ENCODE measurements at places on chromosomes 7 and 10.

GRCh38 chr10:12431151-12432101 lies 82.1 kb downstream of the CAMK1D start:
- DNase-seq = no peak

- DNase-seq = peak; percentile 90
These were observed 3.2 kb upstream of the IGFBP3 start for GRCh38 chr7:45924283-45924682.

GRCh38 chr10:91006752-91007346 lies 86.0 kb upstream of the ANKRD1 start:
- no peak for DNase-seq

DNA sequence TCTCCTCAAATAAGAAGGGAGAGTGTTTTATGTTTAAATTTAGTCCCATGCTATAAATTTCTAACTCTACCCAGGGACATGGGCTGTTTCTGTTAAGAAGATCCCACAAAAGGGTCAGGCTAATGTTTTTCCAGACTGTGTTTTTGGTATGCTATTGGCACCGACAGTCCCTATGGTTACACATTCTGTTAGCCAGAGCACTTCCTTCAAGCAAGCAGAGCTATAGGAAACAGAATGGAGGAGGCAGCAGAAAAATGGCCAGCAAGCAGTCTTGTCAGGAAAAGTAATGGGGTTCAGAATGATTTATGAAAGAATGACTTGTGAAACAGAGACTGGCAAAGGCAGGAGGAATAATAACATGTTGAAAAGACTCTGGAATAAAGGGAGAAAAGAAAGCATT lies 44.8 kb upstream of the PHYHIPL start:
- no peak for DNase-seq

- DNase-seq = no peak
These were observed 1358.7 kb upstream of the SORCS1 start for GRCh38 chr10:108523016-108523800.

- no peak for DNase-seq
These were observed 32.0 kb upstream of the MYO3A start for GRCh38 chr10:25902002-25902401.

DNA sequence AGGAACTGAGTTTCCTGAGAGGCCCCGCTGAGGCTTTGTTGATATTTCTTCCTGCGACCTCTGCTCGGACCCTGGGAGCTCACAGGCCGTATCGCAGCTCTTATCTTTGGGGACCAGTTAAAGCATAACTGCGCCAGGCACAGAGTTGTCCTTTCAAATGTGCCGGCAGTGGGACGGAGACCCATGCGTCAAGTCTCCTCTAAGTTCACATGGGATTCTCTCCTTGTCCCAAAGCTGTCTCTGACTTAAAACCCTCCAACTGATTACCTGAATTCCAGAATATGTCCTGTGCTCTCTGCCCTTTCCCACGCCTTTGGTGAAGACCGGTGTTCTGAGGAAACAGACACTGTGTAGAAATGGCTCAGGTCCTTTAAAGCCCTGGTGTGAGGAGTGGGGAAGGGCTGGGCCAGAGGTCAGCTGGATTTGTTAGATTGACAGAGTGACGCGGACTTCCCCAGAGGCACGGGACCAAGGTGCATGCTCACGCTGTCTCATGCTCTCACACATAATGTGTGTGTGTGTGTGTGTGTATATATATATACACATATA lies 169.8 kb downstream of the EGFR start:
- DNase-seq = peak; percentile 38

Data from islet precursor cell (in vitro differentiated cells).